ENCODE measurements at places on chromosomes 2 and 18.

- DNase-seq, result peak; percentile 64
These were observed 47.4 kb downstream of the MGAT5 start for GRCh38 chr2:134301099-134301927.

GRCh38 chr2:199727306-199727705 is 123.7 kb downstream of the FTCDNL1 start:
- no peak for DNase-seq

DNA sequence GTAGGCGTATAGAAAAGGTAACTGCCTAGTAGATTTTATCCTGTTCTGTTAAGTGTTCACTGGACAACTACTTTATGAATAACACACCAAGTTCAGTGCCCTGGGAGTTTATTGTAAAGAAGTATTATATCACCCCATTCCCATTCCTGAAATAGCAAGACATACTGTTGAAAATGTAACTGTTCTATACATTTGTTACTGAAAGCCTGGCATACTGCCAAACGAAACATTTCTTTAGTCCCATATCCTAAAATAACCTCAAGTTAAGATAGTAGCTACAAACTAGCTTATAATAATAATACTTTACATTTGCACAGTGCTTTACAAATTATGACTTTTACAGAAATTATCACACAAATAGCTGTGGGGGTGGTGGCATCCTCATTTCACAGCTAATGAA is 25.1 kb downstream of the SPDYA start:
- no peak for DNase-seq

DNA sequence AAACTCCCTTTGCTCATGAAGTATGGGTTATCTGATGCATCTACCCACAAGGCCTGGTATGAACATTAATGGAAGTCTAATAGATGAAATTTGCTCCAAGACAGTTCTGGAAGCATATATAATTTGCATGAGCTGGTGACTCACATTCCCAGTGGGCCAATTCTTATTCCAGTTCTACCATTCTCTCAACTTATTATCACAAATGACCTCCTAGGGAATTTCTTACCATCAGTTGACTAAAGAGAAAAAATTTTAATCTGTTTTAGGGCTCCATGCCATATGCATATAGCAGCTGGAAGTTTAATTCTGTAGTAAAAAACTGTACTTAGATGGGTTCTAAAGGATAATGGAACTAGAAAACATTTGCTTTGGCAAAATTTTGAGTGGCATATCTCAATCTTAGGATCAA is 165.2 kb upstream of the COL3A1 start:
- peak; percentile 60 for DNase-seq
